Pulmonary artery endothelial cell (primary cell): ENCODE measurements at places on chromosomes 12 and 14. TPM values are rescaled to one million over a fixed set of nuclear protein-coding genes. Genes with fewer than 3 reads are reported as not detected.

The ZFC3H1 gene
- total RNA-seq = 14.8 and 18.2 TPM in 2 replicates

The LAG3 gene
- 0.11 and 0.13 TPM in 2 replicates for total RNA-seq

DNA sequence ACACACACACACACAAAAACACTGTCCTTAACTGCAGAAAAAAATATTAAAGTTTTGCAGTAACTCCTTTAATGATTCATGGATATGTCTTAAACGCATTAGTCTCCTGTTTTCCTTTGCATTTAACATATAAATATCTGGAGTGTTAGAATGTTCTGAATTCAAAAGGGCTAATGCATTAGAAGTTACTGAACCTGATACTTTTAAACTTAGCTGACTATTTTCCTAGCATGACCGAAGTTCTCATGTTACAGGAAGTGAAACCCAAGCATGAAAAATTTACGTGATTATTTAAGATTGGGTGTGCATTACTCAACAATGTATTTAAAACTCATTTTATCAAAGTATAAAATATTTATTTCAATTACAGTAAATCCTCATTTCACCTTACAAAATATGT, 791.2 kb downstream of the FLRT2 start:
- no peak for DNase-seq

GRCh38 chr14:75361041-75361440, 66.8 kb upstream of the JDP2 start:
- DNase-seq = no peak
